ENCODE measurements at places on chromosomes 13 and 19.

GRCh38 chr13:26983543-26984320 is 187.9 kb downstream of the USP12 start:
- no peak for DNase-seq

- DNase-seq = no peak
Observed at GRCh38 chr13:29065142-29065541, 245.0 kb downstream of the MTUS2 start.

GRCh38 chr13:44464471-44464870 is 90.8 kb downstream of the SERP2 start:
- no peak for DNase-seq

DNA sequence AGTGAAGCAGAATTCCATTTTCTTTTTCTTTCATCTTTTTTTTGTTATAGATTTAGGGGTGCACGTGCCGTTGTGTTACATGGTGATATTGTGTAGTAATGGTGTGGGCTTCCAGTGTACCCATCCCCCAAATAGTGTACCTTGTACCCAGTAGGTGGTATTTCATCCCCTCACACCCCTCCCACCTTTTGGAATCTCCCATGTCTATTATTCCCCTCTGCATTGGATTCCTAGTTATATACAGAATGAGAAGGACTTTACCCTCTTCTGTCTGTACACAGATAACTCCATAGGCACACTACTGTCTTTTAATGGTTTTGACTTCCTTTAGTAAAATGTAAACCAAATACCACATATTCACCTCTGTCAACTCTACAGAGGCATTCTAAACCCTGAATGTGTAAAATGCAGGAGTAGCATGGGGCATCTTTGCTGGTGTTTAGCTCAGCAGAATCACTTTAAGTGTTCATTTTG is 28.0 kb downstream of the FRY start:
- DNase-seq = no peak

DNA sequence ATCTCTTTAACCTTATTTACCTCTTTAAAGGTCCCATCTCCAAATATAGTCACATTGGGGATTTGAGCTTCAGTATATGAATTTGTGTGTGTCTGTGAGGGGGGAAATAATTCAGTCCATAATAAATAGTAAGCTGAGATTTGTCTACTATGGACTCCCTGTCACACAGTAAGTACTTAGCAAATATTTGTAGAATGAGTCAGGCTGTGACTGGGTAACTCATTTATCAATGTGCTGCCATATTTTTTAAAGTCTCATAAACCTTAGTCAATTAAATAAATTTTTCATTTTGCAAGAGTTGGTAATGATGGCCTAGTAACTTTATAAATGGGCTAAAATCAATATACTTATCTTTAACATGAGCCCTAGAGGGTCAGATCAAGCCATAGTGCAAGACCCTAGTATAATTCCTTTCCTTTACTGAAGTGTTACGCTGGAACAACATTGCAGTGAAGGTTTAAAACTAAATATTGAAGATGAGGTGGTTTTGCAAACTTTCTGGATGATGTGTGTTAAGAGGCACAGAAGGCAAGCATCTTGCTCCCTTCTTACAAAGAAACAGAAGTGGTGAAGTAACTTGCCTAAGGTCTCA is 305.1 kb downstream of the KCNRG start:
- DNase-seq = no peak

- no peak for DNase-seq
Observed at GRCh38 chr19:55069865-55070197, 5.8 kb upstream of the EPS8L1 start.

All from GM18507 (cell line).